ENCODE measurements at places on chromosomes 5 and 9. TPM values are rescaled to one million over a fixed set of nuclear protein-coding genes. Genes with fewer than 3 reads are reported as not detected.

GRCh38 chr5:110681953-110682352 lies 44.5 kb downstream of the TMEM232 start:
- H3K4me3 ChIP-seq, result no peak overlapping the region
- no peaks in the 10 kb centered on the region for H3K27me3 ChIP-seq
- H3K27ac ChIP-seq, result no peak overlapping the region
- no peaks in the 10 kb centered on the region for H3K36me3 ChIP-seq

GFRA3 gene
- total RNA-seq, result 1.2 TPM

- H3K4me3 ChIP-seq, result no peak overlapping the region
- no peak overlapping the region for H3K27ac ChIP-seq
- no peaks in the 10 kb centered on the region for H3K4me1 ChIP-seq
- H3K36me3 ChIP-seq, result no peaks in the 10 kb centered on the region
- H3K27me3 ChIP-seq, result no peaks in the 10 kb centered on the region
- no peak for DNase-seq
These were observed 46.1 kb downstream of the PRR16 start for GRCh38 chr5:120510098-120510637.

GRCh38 chr9:96015876-96016686 lies 140.6 kb downstream of the ERCC6L2 start:
- no peaks in the 10 kb centered on the region for H3K36me3 ChIP-seq
- no peak for DNase-seq
- H3K4me3 ChIP-seq, result no peak overlapping the region
- no peak overlapping the region for H3K27ac ChIP-seq

DNA sequence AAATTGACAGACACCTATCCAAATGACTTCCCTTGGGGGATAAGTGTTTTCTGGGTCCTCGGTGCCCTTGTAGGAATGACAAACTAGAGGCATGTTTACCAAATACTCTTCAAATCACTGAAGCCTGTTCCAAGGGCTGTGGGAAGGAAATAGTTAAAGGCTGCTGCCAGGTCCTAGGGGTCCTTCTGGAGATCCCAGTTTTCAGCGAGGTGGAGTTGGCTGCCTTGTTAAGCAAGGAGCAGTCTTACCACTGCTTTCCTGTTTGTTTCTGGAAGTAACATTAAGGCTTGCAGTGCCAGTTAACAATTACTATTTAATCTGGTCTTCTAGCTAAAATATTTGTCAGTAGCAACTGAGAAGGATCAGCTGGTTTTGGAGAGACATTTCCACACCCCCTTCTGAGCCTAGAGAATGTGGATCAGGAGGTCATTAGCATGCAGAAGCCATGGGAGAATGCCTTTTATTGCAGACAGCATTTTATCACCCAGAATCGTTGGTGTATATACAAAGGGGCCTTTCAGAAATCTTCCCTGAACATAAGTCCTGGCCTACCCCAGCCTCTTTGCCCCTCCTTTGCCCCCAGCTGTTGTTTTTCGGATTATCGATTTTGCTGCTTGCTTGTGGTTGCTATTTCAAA lies 238.8 kb downstream of the DMAC1 start:
- H3K27ac ChIP-seq, result no peak overlapping the region
- no peaks in the 10 kb centered on the region for H3K27me3 ChIP-seq
- H3K4me1 ChIP-seq, result no peaks in the 10 kb centered on the region

- H3K4me1 ChIP-seq, result no peaks in the 10 kb centered on the region
These were observed 101.0 kb downstream of the SPOCK1 start for GRCh38 chr5:137398154-137398553.

Data from uterus (tissue), 4 donors.